T-helper 1 cell (primary cell): ENCODE measurements at places on chromosomes 12 and 14.
A peak's percentile ranks its signal among the peaks of the same experiment; 100 is the strongest.

DNA sequence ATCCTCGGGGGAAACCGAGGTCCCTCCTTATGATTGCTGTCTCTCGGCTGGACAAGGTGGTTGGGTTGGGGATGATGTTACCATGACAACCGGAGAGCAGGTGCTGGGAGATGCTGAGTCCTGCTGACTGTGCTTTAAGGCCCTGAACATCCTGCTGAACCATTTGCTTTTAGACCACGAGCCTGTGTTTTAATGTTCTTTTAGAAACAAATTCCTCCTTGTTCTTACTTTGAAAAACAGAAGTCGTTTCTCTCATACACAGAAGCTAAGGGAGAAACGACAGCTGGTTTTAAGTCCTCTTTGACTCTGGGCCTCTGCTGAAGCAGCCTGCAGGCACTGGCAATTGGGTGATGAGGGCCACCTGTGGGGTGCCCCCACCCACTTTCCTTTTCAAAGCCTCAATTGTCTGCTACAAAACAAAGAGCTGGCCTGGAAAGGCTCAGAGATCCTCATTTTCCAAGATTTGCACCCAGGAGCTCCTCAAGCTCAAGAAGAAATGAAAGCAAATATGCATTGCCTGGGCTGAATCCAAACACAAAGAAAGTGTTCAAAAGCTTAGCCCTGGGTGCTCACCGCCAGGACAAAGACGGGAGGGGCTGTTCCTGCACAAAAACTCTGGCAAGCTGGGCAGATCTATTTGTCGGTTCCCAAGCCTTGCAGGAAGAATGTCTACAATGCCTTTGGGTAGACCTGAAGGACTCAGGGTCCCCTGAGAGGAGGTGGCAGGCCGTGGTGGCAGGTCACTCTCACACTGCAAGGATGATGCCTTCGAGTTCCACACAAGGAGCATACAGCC, 90.0 kb upstream of the CLMN start:
- DNase-seq: no peak

- no peak for DNase-seq
Observed at GRCh38 chr12:70962226-70962794, 41.8 kb upstream of the PTPRR start.

DNA sequence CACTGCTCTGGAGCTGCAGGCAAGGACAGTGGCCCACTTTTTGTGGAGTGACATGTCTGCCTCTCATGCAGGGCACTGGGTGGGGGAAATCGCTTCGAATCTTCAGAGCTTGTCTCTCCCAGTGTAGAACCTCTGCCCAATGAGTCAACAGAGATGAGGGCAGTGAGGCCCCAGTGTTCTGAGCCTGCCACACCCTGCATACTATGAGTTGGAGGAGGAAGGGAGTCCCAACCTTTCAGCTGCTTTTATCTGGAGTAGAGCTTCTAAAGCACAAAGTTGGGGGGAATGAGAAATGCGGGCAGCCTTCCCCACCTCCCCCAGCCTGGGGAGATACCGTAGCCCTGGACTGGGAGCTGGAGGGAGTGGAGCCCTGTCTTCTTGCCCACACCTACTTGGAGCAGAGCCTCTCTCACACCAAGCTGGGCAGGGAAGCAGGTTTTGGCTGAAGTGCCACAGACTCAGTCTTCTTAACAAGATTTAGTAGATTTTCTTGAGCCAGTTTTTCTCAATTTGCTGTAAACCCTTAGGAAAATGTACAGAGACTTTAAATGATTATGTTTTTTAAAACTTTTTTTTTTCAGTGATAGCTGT, 159.1 kb downstream of the ADGRD1 start:
- DNase-seq: no peak

DNA sequence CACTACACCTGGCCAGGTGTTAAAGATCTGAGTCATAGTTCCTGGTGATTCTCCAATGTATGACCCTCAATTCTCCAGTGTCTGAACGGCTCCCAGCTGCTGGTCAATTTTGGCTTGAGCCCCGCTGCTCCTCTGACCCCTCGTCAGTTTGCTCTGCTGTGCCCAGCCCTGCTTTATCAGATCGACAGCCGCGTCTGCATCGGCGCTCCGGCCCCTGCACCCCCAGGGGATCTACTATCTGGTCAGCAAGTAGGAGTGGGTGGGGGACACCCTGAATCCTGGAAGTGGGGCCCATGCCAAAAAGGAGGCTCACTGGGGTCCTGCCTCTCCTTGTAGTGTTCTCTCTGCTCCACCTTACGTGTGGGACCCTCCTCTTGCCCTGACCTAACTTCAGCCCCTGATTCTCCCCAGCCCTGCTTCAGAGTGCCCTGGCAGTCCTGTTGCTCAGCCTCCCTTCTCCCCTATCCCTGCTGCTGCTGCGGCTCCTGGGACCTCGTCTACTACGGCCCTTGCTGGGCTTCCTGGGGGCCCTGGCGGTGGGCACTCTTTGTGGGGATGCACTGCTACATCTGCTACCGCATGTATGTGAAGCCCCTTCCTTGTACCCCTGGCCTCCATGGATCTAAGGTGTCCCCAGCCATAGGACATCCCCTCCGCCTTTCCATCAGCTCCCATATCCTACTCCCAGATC, 5.0 kb downstream of the SLC39A5 start:
- DNase-seq: no peak

- DNase-seq: peak; percentile 46
Observed at GRCh38 chr12:12606781-12607589, 4.7 kb upstream of the CREBL2 start.

DNA sequence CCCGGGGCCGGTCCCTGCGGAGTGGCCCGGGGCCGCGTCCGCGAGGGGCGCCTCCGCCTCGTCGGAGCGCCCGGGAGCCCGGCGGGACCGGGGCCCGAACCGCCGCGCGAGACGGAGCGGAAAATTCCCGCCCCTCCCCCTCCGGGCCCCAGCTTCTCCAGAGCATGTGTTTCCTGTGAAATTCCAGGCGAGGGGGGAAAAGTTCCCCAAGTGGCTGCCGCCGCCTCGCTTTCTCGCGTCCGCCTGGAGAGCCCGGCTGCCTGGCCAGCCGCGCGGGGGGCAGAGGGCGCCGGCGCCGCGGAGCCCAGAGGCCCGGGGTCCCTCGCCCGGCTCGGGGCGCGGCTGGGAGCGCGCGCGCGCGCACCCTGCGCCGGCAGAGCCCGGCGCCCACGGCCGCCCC, 904 bp downstream of the CACNA1C start:
- no peak for DNase-seq

DNA sequence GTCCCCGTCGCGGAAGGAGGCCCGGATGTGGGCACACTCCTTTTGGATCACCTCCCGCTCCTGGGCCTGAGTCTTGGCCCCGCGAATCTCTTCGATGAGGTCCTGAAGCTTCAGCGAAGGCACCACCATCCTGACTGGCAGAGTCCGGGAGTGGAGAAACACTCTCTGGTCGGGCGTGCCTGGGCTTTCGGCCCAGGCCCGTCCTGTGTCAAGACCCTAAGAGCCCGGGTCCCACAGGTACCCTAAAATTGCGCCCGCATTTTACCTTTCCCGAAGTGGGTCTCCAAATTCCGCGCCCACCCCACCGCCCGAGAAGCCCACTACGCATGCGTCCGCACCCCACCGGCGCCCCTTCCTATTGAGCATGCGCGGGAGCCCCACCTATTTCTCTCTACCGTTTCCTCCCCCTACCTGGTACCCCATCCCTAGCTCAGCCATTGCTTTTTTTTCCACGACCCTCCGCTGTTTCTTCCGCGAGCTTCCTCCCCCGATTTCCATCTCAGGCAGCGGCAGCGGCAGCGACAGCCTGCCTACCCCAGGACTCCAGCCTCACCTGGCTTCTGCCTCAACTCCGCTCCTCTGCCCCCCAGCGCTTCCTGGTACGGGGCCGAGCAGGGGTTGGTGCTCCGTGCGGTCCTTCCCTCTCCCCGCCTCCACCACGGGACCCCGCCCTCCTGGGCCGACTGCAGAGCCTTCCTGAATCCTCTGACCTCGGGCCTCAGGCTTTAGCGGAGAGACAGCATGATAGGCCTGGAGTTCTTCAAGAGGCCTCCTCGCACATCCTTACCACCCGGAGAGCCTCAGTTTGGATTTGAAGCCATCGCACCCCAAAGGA, at the start of gene AP1G2:
Gene AP1G2, minus strand, starts transcription at position 606 of the 835 bp plus-strand sequence. Its CDS starts 477 bp downstream, at position 129.
- peak; percentile 75 for DNase-seq

DNA sequence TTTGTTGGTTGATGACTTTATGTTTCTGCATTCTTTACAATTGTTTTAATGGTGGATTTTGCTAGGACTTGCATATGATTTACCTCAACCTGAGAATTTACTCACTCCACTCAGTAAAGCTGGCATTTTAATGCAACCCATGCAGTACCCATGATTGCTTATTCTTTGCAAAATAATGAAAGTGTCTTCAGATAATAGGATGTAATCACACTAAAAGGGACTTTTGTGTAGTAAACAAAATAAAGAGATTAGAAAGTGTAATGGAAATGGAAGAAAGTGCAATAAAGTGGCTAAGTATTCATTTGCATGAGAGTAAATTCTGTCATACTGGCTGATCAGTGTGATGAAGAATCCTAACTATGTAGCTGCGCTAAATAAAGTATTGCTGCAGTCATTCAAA, 87.6 kb upstream of the NOVA1 start:
- DNase-seq: no peak

DNA sequence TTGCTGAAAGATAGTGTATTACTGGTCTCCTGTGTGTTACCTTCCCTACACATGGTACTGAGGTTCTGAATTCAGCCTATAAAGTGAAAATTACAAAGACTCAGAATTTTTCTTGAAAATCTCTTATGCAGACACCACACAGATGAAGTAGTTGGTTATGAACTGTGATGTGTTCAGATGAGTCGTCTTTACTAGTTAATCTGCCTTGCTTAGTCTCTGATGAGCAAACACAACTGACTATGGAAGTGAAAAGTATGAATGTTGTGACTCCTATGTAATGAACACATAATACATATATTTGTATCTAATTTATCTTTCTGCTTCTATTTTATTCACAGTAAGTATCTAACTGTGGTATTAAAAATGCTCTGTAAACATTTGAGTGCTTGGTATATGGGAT, 4.7 kb downstream of the MTERF2 start:
- DNase-seq: no peak

GRCh38 chr12:120941846-120942405, 36.4 kb upstream of the HNF1A start:
- no peak for DNase-seq

GRCh38 chr12:49827051-49827400, 1.2 kb downstream of the NCKAP5L start:
- no peak for DNase-seq

GRCh38 chr12:94078138-94078723, 70.1 kb upstream of the PLXNC1 start:
- peak; percentile 20 for DNase-seq

DNA sequence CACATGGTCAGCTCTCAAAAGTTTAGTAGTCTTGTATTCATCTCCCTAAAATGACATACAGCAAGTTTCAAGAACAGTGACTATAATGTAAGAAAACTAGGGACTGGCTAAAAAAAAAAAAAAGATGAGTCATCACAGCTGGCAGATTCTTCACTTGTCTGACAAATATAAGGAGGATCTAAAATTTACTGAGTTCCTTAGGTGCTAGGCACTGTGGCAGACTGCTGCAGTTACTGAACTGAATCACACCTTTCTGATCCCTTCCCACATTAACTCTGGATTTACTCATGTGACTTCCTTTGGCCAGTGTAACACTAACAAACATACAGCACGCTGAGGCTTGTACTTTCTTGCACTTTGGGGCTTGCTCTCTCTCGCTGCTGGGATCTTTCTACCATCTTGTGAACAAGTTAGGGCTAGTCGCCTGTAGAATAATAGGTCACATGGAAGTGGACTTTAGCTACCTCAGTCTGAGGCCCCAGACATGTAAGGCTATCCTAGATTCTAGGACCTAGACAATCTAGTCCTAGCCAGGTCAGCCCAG, 32.1 kb downstream of the BAZ1A start:
- no peak for DNase-seq

GRCh38 chr12:108201808-108202207, 72.7 kb downstream of the WSCD2 start:
- no peak for DNase-seq

- DNase-seq: no peak
Observed at GRCh38 chr12:120095736-120096135, 20.8 kb downstream of the RAB35 start.

GRCh38 chr12:12273291-12273957, 6.6 kb upstream of the LRP6 start:
- no peak for DNase-seq

- no peak for DNase-seq
Observed at GRCh38 chr12:45986641-45987339, 3.6 kb downstream of the SCAF11 start.

DNA sequence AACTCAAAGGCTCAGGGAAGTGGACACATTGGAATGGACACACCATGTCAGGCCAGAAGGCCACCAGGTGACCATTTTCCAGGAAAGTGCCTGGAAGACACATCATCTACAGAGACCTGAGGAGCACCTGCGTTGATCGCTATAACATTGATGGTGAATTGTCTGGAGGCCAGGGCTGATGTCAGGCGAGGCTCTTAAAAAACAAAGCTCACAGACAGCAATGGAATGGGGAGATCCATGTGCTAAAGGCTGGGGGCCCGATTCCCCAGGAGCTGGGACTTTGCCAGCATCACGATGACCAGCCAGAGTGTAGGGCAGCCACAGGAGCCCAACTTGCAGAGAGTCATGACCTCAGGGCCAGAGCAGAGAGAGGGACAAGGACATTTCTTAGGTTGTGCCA, 30.3 kb downstream of the DIO3 start:
- DNase-seq: no peak

GRCh38 chr12:89782807-89783206, 74.2 kb upstream of the ATP2B1 start:
- no peak for DNase-seq

GRCh38 chr14:24941719-24942118, 108.2 kb downstream of the STXBP6 start:
- DNase-seq: no peak

DNA sequence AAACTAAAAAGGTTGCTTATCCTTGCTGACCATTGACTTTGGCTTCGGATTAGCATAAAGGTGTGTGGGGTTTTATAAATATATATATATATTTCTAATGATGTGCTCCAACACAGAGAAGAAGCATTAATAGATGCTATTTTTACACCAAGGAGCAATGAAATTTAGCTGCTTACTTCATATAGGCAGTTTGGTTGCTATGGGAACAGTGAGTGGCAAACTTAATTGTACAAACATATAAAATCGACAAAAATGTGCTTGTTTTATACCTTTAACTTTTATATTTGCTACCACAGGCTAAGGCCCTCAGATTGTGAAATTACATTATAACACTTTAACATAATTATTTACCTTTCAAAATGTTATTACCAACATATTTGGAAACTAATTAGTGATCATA, 303.4 kb downstream of the SEC23A start:
- DNase-seq: no peak

DNA sequence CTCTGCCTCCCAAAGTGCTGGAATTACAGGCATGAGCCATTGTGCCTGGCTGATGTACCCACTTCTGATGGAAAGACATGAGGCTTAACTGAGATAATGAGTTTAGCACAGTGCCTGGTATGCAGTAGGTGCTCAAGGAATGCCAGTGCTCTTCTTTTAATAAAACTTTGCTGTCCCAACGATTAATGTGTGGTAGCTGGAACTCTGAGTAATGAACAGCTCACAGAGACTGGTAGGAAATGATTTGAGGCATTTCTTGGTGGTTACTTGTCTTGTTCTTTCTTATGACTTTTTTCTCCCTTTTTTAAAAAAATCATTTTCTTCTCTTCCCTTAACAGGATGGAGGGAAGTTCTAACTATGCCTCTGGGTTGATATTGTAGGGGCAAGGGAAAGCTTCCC, 235.7 kb upstream of the PWP1 start:
- no peak for DNase-seq
